ENCODE measurements at places on chromosomes 11 and 22.

DNA sequence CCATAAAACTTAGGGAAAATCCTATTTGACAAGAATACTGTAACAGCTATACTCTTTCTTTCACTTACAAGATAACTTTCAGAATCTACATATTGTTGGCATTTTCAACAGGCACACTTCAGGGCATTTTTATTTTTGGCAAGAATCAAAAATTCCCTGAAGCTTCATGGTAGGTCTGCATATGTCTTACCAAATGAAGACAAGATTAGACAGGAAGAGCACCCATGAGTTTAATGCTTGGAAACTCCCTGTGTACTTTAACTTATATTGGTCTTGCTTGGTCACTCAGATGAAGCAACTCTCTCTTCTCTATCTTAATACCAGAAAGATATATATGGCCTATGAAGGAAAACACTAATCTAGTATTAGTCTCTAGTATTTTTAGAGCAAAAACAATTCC, 137.7 kb downstream of the ATG16L2 start:
- no peak overlapping the region for H3K27ac ChIP-seq
- no peaks in the 10 kb centered on the region for H3K36me3 ChIP-seq
- no peak overlapping the region for H3K4me3 ChIP-seq

DNA sequence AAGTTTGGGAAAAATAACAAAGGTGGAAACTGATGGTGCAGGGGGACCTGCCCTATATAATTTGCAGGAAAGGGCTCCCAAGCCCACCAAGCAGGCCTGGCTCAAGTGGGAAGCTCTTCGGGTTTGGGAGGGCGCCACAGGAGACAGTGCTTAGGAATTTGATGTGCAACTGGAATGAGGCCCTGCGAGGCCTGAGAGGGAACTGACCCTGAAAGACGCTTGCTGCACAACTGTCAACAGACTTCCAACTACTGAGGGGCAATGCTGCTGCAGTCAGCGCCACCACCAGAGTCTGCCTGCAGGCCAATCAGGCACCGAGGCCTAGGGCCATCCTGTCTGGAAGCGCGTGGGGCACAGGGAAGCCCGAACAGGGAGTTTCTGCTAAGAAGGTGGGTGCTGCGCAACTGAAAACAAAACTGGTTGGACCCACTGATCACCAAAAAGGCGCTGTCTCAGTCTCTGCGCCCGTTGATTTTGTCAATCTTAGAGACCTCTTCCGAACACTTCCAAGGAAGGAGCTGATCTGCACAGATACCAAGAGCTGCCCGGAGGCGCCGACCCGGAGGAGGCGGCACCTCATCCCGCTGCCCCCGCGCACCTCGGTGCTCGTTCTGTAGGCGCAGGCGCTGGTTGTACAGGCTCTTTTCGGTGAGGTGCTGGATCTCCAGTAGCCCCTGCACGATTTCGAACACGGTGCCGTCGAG, 667 bp downstream of the DGCR6L start:
- no peak for DNase-seq
- H3K36me3 ChIP-seq: peaks cover 9% of the 10 kb centered on the region
- H3K27me3 ChIP-seq: no peaks in the 10 kb centered on the region

- no peak overlapping the region for H3K4me3 ChIP-seq
- no peaks in the 10 kb centered on the region for H3K36me3 ChIP-seq
- no peak for DNase-seq
- H3K27ac ChIP-seq: no peak overlapping the region
These were observed 6.3 kb downstream of the CEND1 start for GRCh38 chr11:783581-784015.

GRCh38 chr11:35185696-35186095, 46.7 kb downstream of the CD44 start:
- peak overlapping the region; percentile 43 for H3K27ac ChIP-seq
- H3K4me1 ChIP-seq: peaks cover 32% of the 10 kb centered on the region
- DNase-seq: no peak
- no peaks in the 10 kb centered on the region for H3K27me3 ChIP-seq
- H3K4me3 ChIP-seq: no peak overlapping the region

GRCh38 chr11:44475114-44475686, 90.3 kb upstream of the CD82 start:
- no peak overlapping the region for H3K27ac ChIP-seq
- H3K27me3 ChIP-seq: no peaks in the 10 kb centered on the region
- H3K36me3 ChIP-seq: no peaks in the 10 kb centered on the region
- no peaks in the 10 kb centered on the region for H3K4me1 ChIP-seq
- H3K4me3 ChIP-seq: no peak overlapping the region
- DNase-seq: no peak

- H3K27ac ChIP-seq: peak overlapping the region; percentile 56
- H3K4me3 ChIP-seq: no peak overlapping the region
- no peaks in the 10 kb centered on the region for H3K36me3 ChIP-seq
- peak; percentile 51 for DNase-seq
- H3K4me1 ChIP-seq: peaks cover 43% of the 10 kb centered on the region
- H3K27me3 ChIP-seq: no peaks in the 10 kb centered on the region
These were observed 7.2 kb upstream of the BID start for GRCh38 chr22:17781319-17782031.

DNA sequence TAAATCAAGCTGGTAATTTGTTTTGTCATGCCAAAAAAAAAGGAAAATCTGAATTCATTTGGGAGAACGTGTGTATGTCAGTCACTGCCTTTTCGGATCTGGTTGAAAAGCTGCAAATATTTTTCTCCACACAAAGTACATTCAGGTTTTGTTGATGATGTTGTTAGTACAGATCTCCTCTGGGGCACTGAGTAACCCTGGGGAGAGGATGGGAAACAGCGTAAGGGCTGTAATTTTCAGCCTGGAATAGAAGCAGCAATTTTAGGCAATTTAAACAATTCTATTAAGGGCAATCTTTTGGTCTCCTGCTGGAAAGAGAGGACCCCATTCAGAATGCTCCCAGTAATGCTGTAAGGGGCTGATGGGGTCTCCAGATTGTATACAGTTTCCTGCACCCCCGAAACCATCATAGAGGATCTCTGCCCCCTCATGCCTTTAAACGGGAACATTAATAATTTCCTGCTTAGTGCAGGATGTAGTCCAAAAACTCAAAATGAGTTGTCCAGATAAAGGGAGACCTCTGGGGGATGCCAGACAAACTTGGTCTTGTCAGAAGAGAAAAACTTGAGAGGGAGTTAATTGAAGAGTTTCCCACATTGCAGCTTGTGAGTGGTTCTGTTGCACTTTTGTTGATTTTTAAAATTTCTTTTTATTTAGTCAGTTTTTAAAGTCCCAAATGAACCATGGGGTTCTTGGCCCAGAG, 132.3 kb downstream of the COMMD9 start:
- no peak overlapping the region for H3K4me3 ChIP-seq
- no peak for DNase-seq
- no peaks in the 10 kb centered on the region for H3K27me3 ChIP-seq
- H3K36me3 ChIP-seq: no peaks in the 10 kb centered on the region

- no peaks in the 10 kb centered on the region for H3K4me1 ChIP-seq
- H3K27me3 ChIP-seq: no peaks in the 10 kb centered on the region
- no peak overlapping the region for H3K27ac ChIP-seq
- H3K4me3 ChIP-seq: no peak overlapping the region
- no peak for DNase-seq
These were observed 13.6 kb downstream of the TRIM29 start for GRCh38 chr11:120124355-120124754.

GRCh38 chr11:110185121-110185591, 92.0 kb downstream of the ZC3H12C start:
- H3K27ac ChIP-seq: no peak overlapping the region
- H3K36me3 ChIP-seq: no peaks in the 10 kb centered on the region
- H3K4me3 ChIP-seq: no peak overlapping the region

- H3K36me3 ChIP-seq: no peaks in the 10 kb centered on the region
- H3K27me3 ChIP-seq: peaks cover 18% of the 10 kb centered on the region
- peaks cover 9% of the 10 kb centered on the region for H3K4me1 ChIP-seq
- peak overlapping the region; percentile 66 for H3K4me3 ChIP-seq
- no peak for DNase-seq
These were observed 74.2 kb upstream of the ZBED5 start for GRCh38 chr11:10931761-10932670.

DNA sequence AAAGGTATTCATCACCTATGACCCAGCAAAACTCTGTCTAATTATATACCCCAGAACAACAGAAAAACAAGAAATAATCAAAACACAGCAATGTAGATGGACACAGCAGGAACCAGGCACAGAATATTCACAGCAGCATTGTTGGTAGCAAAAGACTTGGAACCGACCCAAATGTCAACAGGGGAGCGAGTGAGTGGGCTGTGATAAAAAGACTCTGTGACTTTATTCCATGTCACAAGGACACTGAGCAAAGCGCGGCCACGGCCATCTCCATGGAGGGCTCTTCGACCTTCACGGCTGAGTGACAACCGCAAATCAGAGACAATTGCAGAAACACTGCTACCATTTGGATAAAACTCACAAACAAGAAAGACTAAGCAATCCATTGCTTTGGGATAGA, 1373.1 kb downstream of the TBC1D22A start:
- no peak overlapping the region for H3K4me3 ChIP-seq
- no peak overlapping the region for H3K27ac ChIP-seq
- H3K27me3 ChIP-seq: no peaks in the 10 kb centered on the region
- no peaks in the 10 kb centered on the region for H3K36me3 ChIP-seq
- H3K4me1 ChIP-seq: no peaks in the 10 kb centered on the region

- H3K4me3 ChIP-seq: no peak overlapping the region
- peaks cover 3% of the 10 kb centered on the region for H3K4me1 ChIP-seq
- no peak for DNase-seq
These were observed 198.4 kb downstream of the SBF2 start for GRCh38 chr11:10095412-10096208.

- H3K27me3 ChIP-seq: no peaks in the 10 kb centered on the region
- H3K36me3 ChIP-seq: no peaks in the 10 kb centered on the region
- no peaks in the 10 kb centered on the region for H3K4me1 ChIP-seq
- H3K4me3 ChIP-seq: no peak overlapping the region
- no peak overlapping the region for H3K27ac ChIP-seq
These were observed 12.0 kb upstream of the FOLR1 start for GRCh38 chr11:72179804-72180396.

GRCh38 chr22:49091917-49092545, 735.6 kb downstream of the BRD1 start:
- DNase-seq: no peak
- H3K4me1 ChIP-seq: no peaks in the 10 kb centered on the region
- H3K4me3 ChIP-seq: no peak overlapping the region
- no peaks in the 10 kb centered on the region for H3K27me3 ChIP-seq
- no peaks in the 10 kb centered on the region for H3K36me3 ChIP-seq

- no peaks in the 10 kb centered on the region for H3K27me3 ChIP-seq
- no peaks in the 10 kb centered on the region for H3K4me1 ChIP-seq
- H3K36me3 ChIP-seq: no peaks in the 10 kb centered on the region
- no peak overlapping the region for H3K27ac ChIP-seq
These were observed 23.7 kb downstream of the SHANK3 start for GRCh38 chr22:50696251-50696798.

- H3K27me3 ChIP-seq: no peaks in the 10 kb centered on the region
- H3K27ac ChIP-seq: no peak overlapping the region
- H3K4me1 ChIP-seq: no peaks in the 10 kb centered on the region
- no peak for DNase-seq
These were observed 37.3 kb downstream of the ABCC8 start for GRCh38 chr11:17439316-17439782.

- DNase-seq: no peak
- H3K4me3 ChIP-seq: no peak overlapping the region
- no peaks in the 10 kb centered on the region for H3K4me1 ChIP-seq
- H3K27me3 ChIP-seq: no peaks in the 10 kb centered on the region
- no peak overlapping the region for H3K27ac ChIP-seq
These were observed 13.3 kb downstream of the FAM83F start for GRCh38 chr22:40007853-40008710.

- H3K4me3 ChIP-seq: peak overlapping the region; percentile 87
- DNase-seq: no peak
- H3K4me1 ChIP-seq: peaks cover 13% of the 10 kb centered on the region
- H3K27me3 ChIP-seq: no peaks in the 10 kb centered on the region
- H3K27ac ChIP-seq: peak overlapping the region; percentile 83
- H3K36me3 ChIP-seq: no peaks in the 10 kb centered on the region
These were observed 918 bp downstream of the CHORDC1 start for GRCh38 chr11:90221803-90222458.

DNA sequence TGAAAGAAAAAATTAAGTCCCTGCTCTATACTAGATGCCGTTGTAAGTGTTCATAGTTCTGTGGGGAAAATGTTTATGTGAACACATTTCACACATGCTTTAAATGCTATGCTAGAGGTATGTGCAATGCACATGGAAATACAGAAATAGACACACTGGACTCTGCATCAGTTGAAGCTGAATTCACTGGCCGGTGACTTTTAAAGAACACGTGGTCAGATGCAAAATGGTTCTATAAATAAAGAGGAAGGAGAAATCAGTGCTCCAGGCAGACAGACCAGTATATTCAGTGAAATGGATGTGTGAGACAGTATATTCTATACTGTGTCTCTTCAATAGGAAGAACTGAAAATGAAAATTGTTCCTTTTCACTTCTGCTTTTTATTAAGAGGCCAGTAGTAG, 29.9 kb downstream of the TRPC6 start:
- no peaks in the 10 kb centered on the region for H3K27me3 ChIP-seq
- H3K4me3 ChIP-seq: no peak overlapping the region
- H3K36me3 ChIP-seq: no peaks in the 10 kb centered on the region
- no peak overlapping the region for H3K27ac ChIP-seq

DNA sequence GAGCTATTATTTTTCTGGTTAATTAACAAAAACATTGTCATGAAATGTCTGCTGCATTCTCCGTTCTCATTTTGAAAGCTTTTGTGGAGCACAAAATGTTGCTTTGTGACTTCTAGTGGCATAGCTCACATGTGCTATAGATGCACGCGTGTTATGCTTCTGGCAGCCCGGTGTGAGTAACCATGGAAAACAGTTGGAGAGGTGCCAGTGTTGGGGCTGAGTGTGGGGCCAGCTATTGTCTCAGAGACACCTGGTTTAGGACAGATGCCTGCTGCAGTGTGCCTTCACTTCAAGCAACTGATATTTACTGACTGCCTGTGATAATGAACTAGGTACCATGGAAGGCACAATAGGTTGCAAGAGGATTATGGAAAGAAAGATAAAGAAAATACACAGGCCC, 760.6 kb downstream of the NTM start:
- no peak overlapping the region for H3K27ac ChIP-seq
- no peaks in the 10 kb centered on the region for H3K27me3 ChIP-seq
- no peaks in the 10 kb centered on the region for H3K4me1 ChIP-seq
- DNase-seq: no peak

DNA sequence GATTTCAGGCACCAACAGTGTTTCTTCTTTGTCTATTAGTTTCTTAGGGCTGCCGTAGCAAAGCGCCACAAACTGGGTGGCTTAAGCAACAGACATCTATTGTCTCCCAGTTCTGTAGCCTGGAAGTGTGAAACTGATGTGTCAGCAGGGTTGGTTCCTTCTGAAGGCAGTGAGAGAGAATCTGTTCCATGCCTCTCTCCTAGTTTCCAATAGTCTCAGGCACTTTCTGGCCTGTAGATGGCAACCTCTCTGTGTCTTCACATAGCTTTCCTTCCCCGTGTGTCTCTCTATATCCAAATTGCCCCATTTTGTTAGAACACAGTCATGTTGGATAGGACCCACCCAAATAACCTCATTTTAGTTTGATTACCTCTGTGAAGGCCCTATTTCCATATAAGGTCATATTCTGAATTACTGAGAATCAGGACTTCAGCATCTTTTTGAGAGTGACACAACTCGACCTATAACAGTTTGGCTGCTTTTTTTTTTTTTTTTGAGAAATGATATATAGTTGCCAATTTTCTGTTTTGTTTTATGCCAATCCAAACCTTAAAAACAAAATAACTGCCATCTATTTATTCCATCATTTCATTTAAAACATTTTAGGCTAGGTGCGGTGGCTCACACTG, 108.2 kb downstream of the SLC36A4 start:
- no peaks in the 10 kb centered on the region for H3K27me3 ChIP-seq
- DNase-seq: no peak
- no peaks in the 10 kb centered on the region for H3K36me3 ChIP-seq
- no peak overlapping the region for H3K4me3 ChIP-seq
- H3K4me1 ChIP-seq: no peaks in the 10 kb centered on the region

Measured in effector memory CD4-positive, alpha-beta T cell (primary cell).